Kidney epithelial cell (primary cell): ENCODE measurements at places on chromosomes 11 and 22. TPM values are rescaled to one million over a fixed set of nuclear protein-coding genes. Genes with fewer than 3 reads are reported as not detected.

DNA sequence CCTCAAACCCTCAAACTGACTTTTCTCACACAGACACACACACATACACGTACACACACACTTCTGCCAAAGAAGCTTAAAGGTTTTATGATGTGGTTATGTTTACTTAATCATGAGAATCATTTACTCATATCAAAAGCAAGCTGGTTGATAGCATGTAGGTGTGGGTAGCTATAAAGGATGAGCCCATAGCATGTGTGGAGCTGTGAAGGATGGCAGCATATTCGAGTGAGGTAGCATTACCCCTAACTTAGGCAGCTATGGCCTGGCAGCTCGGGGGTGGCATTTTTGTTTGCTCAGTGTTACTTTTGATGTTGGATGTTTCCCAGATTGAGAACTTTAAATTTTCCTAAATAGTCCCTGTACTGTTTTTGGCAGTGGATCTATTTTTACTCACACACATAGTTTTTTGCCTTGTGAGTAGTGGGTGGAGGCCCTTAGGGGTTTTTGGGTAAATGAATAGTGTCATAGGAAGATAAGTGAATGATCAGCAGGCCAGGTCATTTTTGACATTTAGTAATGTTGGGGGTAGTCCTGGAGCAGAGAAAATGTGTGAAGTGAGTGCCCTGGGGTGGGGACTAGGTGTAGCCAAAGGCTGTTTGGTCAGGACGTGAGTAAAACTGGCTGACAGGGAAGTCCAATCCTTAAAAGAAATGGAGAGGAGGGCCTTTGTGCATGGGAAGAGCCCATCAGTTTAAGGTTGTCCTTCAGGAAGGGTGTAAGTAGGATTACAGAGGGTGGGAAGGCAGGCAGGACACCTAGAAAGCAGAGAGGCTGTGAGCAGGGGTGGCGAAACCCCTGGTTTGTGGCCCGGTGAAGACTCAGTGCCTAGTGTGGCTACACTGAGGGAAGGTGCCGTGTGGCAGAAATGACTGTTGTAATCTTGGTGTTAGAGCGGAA is 7.1 kb downstream of the YWHAH start:
- no peak for DNase-seq

DNA sequence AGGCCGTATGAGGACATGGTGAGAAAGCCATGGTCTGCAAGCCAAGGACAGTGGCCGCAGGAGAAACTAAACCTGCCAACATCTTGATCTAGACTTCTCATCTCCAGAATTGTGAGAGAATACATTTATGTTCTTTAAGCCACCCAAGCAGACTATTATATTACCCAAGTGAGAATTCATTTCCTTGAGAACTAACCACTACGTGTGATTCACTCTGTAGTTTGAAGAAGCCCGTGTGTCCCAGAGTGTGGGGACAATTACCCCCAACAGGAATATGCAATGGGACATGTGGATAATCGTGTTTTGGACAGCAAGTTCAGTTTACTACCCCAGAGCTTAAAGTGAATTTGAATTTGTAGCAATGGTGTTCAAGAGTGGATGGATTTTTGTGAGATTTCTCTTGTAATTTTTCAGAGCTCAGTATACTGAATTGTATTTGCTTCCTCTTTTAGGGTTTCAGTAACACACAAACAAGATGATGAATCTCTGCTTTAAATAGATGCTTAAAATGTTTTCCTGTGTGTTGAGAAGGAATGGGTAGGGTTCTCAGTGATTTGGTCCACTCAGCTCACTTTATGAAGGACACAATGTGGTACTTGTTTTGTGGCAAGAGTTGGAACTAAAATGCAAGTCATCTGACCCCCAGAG is 100.0 kb upstream of the ARHGAP20 start:
- DNase-seq: no peak

DNA sequence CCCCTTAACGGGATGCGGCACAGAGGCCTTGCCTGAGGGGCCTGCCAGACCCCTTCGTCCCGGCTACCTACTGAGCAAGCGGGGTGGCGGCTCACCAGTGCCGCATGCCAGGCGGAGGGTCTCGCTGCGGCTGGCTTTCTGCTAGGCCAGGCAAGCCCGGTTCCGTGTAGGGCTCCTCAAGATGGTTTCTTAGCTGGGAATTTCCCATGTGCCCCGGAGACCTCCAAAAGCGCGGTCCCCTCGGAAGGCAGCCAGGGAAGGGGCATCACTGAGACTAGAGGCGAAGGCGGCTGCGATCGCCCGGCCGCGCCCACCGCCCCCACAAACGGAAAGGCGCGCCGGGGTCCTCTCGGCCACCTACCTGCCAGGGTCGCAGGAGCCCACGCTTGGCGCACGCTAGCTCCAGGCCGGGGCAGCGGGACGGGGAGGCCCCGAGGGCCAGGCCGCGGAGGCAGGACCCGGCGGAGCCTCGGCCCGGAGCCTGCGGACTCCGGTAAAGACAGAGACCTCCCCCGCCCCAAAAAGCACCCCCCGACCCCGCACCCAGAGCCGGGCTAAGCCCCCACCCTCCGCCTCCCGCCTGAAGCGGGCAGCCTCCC is 23.8 kb downstream of the MICAL3 start:
- no peak for DNase-seq

- DNase-seq: no peak
These were observed 30.7 kb downstream of the TIMP3 start for GRCh38 chr22:32832174-32832573.

- no peak for DNase-seq
These were observed 64.6 kb upstream of the LMO1 start for GRCh38 chr11:8328231-8328794.

DNA sequence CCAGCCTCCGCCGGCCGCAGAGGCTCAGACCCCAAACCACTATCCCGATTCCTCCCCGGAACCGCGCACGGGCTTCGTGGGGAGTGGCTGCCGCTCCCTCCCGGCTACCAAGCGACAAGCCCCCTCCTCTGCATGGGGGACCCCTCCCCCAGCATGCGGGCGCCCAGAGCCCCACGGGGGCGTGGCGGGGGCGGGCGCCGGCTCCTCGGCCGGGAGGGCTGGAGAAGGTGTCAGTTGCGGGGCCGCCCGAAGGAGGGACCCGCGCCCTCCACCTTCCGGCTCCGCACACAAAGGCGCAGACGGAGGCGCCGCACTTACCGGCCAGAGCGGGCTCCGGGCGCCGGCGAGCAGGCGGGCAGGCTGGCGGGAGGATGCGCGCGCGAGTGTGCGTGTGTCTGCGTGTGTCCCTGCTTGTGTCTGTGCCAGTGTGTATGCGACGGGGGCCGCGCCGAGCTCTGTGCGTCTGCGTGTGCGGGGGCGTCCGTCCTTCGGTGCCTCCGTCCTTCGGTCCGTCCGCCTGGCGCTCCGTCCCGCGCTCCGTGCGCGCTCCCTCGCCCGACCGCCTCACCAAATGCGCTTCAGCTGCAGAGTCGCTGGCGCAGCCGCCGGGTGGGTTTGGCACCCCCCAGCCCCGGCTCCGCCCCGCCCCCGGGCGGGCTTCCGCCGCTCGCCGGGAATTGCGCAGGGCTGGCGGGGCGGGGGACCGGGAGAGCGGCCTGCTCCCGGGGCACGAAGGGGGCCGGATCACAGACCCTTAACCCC is at the start of gene PTPN5:
Gene PTPN5, minus strand, starts transcription at position 592 of the 762 bp plus-strand sequence. CDS start 19,840 bp downstream, outside the sequence.
- no peak for DNase-seq

DNA sequence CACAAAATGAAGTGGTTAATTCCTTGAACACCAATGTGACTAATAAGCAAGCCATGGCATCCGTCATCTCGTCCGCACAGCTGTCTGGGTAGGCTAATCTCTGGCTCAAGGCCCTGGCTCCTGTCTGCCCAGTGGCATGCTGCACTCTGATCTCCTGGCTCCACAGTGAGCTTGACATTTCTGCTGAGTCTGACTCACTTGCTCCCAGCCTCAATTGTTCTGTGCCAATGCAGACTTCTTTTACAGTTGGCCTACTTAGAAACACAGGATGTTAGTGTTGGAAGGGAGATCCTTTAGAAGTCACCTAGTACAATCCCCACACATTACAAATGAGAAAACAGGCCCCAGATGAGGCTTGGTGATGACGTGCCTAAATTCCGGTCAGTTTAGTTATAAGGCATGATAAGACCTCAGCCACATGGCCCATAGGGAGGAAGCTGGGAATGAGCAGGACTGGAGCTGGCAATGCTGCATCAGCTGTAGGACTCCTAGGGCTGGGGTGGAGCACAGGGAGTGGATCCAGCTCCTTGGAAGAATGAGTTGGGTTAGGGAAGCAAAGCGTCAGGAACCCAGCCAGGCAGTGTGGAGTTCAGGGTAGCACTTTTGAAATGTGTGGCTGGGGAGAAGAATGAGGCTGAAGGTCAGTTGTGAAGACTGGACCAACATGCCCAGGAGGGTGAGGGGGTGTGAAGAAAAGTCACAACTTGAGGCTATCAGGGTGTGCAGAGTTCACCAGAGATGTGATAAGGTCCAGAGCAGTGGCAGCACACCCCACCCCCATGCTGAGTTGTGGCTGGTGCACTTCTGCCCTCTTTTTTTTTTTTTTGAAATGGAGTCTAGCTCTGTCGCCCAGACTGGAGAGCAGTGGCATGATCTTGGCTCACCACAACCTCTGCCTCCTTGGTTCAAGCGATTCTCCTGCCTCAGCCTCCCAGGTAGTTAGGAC is 70.2 kb upstream of the EED start:
- DNase-seq: peak; percentile 94

- DNase-seq: no peak
These were observed 3.9 kb upstream of the NCR3LG1 start for GRCh38 chr11:17347676-17348075.

DNA sequence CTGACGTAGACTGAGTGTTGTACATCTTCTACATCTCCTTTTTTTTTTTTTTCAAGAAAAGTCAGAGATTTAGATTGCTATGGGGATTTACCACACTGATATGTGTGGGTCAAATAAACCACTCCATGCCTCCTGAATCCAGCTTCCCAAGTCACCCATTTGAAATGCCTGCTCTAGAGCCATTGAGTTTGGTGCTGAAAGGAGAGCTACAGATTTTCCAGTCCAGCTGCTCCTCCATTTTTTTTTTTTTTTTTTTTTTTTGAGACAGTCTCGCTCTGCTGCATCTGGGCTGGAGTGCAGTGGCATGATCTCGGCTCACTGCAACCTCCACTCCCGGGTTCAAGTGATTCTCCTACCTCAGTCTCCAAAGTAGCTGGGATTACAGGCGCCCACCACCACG is 115.2 kb upstream of the TIMP3 start:
- DNase-seq: no peak

DNA sequence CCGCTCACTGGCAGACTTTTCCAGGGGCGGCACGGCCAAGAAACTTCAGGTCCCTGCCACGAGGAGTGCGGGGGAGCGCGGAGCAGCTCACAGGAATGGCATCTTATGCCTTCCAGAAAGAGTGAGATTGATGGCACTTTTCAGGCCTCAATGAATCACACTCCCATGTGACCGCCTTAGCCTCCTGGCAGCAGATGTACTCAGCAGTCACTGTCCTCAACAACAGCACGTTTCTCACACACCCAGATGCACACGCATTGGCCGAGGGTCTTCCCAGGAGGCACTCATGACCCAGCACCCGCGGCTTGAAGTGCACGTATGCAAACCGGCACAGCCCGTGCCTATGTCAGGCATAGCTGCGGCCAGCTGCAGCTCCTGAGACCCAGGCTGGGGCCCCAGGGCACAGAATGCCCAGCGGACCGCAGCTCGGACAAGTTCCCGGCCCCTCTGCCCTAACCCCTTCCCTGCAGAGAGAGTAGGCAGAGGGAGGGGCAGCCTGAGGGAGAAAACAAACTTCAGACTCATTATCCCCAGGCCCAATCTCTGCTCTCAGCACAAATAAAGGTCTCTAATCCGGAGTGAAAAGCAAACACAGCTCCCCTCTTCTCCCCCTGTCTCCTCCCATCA is 48.3 kb downstream of the RPUSD4 start:
- DNase-seq: peak; percentile 89

GRCh38 chr11:30451167-30451566 is 128.3 kb downstream of the ARL14EP start:
- no peak for DNase-seq

- no peak for DNase-seq
These were observed 29.2 kb downstream of the SCUBE1 start for GRCh38 chr22:43313890-43314474.

GRCh38 chr11:71250523-71251150 is 1.7 kb downstream of the SHANK2 start:
- no peak for DNase-seq

- no peak for DNase-seq
These were observed 215.1 kb downstream of the TMEM135 start for GRCh38 chr11:87252869-87253268.

- DNase-seq: no peak
These were observed 10.1 kb downstream of the MTFP1 start for GRCh38 chr22:30435674-30436126.

DNA sequence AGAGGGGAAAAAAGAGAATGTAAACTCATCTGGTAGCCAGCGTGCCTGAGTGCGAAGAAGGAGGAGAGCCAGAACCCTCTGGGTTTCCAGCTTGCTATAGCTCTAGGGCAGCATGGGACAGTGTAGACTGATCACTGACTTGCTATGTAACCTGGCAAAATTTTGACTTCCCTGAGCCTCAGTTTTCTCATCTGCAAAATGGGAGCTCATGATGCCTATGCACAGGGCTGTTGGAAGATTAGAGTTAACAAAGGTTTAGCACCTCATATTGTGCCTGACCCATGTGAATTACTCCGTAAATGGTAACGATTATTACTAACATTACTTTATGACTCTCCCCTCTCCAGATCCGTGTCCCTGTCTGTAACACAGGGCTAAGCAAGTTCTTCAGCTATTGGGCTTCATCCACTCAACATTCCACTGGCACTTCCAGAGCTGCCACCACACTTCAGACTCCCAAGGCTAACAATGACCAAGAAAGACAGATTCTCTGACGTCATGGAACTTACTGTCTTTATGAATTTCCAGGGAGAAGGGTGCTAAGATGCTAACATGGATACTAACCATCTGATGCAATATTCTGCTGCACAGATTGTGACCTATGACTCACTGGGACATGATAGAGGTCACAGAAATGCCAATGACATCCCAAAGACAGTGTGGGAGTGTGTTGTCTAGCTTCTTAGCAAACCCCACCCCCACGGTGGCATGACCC is 195.2 kb downstream of the TRIM29 start:
- DNase-seq: no peak

GSTT2B gene
- total RNA-seq: 3.4 and 3.8 TPM in 2 replicates

OR52I2 gene
- not detected in 2 replicates for total RNA-seq

CCDC81 gene
- not detected in 2 replicates for total RNA-seq

NRIP3 gene
- 20.5 and 24.0 TPM in 2 replicates for total RNA-seq

SPI1 gene
- 0.14 TPM in 1 of 2 replicates, not detected in the other for total RNA-seq

SRSF8 gene
- total RNA-seq: 34.2 and 39.8 TPM in 2 replicates

KCNJ4 gene
- not detected in 2 replicates for total RNA-seq

TMEM191C gene
- 4.8 and 6.7 TPM in 2 replicates for total RNA-seq

PATE4 gene
- not detected in 2 replicates for total RNA-seq

SLC6A5 gene
- not detected in 2 replicates for total RNA-seq
